ENCODE measurements at places on chromosomes 5 and 9.

DNA sequence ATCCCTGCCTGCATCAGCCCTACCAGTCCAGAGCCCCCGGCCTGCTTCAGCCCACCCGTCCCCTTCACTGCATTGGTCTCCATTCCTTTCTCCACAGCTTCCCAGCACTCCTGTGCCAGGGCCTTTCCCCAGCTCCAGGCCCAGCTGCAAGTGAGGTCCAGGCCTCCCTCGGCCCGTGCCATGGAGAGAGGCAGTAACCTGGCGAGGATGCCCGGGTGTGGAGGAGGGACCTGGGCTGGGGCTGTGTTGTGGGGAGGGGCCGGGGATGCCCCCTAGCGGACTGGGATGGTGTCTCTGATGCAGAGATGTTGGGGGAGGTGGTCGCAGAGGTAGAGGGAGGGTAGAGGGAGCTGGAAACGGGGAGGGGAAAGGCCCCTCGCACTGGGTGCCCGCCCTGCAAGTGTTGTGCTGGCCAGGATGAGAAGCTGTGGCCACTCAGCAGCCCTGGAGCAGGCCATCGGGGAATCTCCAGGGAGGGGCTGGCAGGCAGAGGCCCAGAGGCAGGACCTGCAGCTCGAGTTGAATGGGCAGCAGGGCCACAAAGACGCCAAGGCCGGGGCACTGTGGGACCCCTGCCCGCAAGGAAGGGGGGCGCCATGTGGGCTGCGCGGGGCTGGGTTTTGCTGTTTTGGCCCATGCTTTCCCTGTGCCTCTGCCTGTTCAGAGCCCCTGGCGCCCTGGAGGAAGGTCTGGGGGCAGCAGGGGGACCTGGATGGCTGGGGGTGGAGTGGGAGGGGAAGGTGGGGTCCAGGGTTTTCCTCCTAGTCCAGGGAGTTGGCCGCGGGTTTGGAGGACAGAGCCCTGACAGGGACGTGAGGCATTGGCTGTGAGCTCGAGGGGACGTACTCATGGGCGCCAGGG, 26.0 kb upstream of the NKD2 start:
- DNase-seq, result no peak

DNA sequence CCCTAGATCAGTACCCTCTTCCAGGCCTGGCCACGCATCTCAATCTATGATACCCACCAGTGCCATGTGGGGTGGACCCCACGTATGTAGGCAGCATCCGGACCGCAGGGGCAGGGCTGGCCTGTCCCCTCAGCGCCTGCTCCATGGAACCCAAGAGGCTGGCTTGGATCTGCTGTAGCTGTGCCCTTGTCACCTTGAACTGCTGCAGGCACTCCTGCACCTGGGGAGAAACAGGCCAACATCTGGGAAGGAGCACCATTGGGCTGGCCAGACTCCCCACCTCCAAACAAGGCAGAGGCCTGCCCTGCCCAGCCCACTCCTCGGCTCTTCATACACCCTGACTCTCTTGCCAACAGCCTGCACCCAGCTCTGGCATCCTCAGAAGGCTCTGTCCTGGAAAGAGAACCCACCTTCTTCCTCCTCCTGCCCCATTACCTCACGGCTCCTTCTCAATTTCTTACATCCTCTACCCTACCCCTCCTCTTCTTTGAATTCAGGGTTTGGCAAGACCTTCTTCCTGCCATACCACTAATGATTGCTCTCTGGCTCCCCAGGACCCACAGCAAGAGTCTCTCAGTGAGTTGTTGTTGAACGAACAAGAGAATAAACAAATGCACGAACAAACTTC, 7.7 kb downstream of the HK3 start:
- no peak for DNase-seq

DNA sequence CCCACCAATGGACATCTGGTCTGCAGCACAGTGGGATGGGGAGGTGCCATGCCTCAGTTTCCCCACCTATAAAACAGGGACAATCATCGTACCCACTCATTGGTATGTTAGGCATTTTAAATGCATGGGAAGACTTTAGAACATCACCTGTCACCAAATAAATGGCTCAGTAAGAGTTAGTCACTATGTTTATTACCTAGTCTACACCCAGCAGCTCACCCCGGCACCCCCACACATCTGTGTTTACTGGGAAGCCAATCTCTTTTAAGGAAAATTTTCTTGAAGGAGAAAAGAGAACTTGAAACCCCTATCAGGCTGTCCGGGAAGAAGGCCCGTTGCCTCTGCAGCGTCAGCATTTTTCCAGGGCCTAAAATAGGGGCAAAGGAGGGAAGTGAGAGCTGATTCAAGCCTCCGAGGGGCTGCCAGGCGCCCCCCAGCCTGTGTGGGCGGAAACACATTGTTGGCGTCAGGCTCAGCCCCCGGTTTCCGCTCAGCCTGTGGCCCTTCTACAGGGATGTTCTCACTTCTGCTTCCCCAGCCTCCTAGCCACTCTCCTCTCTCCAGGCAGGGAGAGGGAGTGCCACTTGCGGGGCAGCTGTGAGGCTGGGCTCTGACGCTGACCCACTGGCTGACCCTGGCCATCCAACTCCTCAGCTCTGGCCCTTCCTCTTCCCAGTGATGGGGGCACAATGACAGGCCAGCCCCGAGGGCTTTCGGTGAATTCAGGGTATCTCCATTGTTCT, 4.6 kb downstream of the CSF1R start:
- no peak for DNase-seq

DNA sequence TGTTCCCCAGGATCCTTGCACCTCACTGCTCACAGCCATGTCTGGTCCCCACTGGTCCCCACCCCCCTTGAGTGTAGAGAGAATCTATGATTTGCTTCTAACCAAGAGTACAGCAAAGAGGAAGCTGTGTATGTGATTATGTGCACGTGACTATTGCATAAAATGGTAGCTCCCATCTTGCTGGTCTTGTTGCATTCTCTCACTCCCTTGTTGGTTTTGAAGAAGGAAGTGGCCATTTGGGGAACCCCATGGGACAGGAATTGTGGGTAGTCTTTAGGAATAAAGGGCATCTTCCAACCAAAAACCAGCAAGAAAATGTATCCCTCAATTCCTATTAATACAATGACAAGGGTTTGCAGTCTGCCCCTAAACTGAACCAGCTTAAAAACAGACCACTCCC, 5.2 kb upstream of the FCN2 start:
- no peak for DNase-seq

GRCh38 chr9:120917929-120918762, 8.4 kb downstream of the TRAF1 start:
- no peak for DNase-seq

- no peak for DNase-seq
These were observed 218.6 kb downstream of the SNX18 start for GRCh38 chr5:54736003-54736797.

GRCh38 chr5:1399737-1400136, 45.5 kb downstream of the SLC6A3 start:
- no peak for DNase-seq

GRCh38 chr5:169270827-169271226, 30.1 kb downstream of the SLIT3 start:
- no peak for DNase-seq

- no peak for DNase-seq
These were observed 1.4 kb upstream of the AGGF1 start for GRCh38 chr5:77028631-77029375.

DNA sequence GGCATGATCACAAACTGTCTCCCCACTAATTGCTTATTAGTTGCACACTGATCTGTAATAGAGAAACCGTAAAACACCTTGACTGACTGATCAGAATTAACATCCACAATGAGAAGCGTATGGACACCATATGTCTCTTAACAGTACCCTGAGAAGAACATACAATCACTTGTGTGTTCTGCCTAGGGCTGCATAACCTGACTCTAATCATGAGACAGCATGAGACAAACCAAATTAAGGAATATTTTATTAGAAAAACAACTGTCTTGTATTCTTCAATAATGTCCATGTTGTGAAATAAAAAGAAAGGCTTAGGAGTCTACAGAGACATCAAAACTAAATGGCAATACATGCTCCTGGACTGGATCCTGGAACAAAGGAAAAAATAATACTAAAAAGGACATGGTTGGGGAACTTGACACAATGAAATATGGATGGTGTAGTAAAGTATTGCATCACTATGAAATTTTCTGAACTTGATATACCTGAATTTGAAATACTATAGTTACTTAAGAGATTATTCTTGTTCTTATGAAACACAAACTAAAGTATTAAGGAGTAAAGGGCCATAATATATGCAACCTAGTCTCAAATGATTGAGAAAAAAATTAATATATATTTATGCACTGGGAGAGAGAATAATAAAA, 162.1 kb downstream of the CWC27 start:
- no peak for DNase-seq

DNA sequence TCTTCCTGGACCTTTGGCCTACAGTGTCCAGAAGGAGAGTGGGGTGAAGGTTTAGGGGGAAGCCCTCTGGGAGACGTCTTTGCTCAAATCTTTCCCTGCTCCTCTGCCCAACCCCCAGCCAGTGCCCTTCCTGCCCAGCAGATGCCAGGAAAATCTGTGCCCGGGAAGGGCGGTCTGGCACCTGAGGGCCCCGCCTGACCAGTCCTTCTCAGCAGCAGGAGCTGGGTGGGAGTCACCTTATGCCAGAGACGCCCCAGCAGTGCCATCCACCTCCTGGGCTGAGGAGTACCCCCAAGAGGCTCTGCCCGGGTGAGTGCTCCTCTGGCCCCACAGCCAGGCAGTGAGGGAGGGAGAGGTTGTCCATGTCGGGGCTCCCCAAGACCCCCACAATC, 14.9 kb upstream of the CERCAM start:
- no peak for DNase-seq

GRCh38 chr9:117035546-117035945, 348.4 kb downstream of the TRIM32 start:
- no peak for DNase-seq

DNA sequence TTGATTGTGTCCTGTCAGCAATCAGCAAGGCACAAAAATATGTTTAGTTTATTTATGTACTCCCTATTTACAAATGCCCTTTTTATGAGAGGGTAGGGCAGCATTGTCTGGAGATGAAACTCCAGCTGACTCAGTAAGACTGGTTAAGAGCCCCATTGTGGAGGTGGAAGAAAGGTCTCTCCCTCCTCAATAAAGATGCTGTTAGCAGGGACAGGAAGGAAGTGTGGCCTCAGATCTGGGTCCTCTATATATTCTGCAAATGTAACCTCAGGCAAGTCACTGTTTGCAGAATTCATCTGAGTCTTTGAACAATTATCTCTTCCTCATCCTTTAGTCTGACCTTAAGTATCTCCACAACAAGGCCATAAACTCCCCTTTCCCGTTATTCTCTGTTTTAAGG, 48.3 kb upstream of the TRAF1 start:
- no peak for DNase-seq

GRCh38 chr5:6849316-6850105, 136.3 kb downstream of the TENT4A start:
- no peak for DNase-seq

DNA sequence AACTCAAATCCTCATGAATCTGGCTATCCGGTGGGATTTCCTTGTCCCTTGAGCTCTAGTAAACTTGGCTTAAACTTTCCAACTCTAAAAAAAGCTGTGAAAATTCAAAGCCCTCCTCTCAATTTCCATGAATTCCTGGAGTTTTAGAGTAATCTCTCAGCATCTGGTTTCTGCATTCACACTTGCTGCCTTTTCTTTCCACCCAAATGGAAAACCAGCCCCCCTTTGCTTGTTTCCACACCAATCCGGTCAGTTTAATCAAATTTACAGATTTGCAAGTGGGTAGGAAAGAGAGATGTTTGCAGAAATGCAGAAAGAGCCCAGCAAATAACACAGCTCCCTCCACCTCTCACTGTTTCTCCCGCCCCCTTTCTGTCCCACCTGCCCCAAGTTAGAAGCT, 91.1 kb downstream of the ENC1 start:
- DNase-seq, result no peak

DNA sequence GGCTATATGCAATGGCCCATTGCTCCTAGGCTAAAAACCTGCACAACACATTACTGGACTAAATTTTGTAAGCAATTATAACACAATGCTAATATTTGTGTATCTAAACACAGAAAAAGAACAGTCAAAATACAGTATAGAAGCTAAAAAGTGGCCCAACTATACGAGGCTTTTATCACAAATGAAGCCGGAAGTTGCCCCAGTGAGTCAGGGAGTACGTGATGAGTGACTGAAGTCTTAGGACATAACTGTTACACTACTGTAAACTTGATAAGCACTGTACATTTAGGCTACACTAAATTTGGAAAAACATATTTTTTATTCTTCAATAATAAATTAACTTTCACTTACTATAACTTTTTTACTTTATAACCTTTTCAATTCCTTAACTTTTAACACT, 105.2 kb upstream of the PRR16 start:
- DNase-seq, result no peak

GRCh38 chr9:16579872-16580432, 290.5 kb downstream of the BNC2 start:
- DNase-seq, result no peak

DNA sequence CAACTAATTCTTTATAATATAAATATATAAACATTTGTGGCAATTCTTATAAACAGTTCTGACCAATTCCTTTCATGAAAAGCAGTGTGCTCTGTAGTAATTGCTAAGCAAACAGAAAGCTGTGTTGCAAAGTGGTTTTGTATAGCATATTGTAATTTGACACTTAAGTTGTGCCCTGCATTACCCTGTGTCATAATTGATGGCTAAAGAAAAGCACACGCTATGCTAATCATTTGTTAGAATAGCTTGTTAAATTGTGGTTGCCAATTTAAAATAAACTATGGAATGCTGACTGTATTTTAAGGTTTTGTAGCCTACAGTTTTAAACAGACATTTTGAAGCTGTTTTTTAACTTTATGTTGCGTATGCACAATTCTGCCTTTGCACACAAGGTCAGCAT, 140.0 kb downstream of the PBX3 start:
- DNase-seq, result no peak

DNA sequence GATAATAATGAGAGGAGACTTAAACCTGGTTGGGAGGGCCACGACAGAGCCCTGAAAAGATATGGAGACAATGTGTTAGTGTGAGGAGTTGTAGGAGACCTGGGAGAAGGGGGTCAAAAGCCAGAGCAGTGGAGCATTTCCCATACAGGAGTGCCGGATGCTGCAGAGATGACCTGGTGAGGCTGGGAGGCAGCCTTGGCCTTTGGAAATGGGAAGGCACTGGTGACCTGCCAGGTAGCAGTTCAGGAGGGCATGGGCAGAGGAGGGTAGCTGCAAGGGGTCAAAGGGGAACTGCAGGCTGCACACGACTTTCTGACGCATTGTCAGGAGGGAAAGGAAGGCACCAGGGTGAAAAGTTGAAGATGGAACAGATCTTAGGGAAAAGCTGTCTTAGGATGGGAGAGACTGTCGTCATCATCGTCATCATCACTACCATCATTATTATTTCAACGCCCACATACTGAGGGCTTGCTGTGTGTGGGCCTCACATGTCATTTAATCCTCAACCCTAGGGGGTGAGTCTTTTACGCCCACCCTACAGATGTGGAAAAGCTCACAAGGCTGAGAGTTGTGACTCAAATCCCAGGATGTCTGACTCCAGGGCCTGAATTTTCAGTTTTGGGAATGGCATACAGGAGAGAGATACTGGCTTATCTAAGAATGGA, 13.3 kb downstream of the ARAP3 start:
- DNase-seq, result no peak
